ENCODE measurements at places on chromosomes 12 and 14.

- DNase-seq = no peak
Measured at GRCh38 chr12:116323406-116324386, 46.2 kb upstream of the MED13L start.

DNA sequence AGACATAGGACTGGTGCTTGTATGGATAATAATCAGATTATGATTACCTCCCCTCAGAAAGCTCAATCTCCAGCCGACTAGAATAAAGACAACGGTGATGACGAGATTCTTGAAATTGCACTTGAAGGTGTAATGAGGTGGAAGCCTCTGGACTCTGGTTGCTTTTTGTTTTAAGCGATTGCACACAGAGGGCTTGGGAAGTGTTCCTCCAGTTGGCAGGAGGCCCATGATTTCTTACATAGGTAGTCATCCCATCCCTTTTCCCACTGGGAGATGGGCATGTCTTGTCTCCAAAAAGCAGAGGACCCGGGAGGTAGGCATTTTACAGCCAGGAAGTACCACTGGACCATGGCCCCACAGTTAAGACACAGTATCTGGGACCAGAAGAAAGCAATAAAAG is 165.7 kb upstream of the FKBP4 start:
- DNase-seq = no peak

GRCh38 chr12:75482646-75483045 is 2.1 kb downstream of the GLIPR1 start:
- DNase-seq = no peak

- DNase-seq = no peak
Measured at GRCh38 chr12:75526655-75527511, 15.5 kb upstream of the KRR1 start.

DNA sequence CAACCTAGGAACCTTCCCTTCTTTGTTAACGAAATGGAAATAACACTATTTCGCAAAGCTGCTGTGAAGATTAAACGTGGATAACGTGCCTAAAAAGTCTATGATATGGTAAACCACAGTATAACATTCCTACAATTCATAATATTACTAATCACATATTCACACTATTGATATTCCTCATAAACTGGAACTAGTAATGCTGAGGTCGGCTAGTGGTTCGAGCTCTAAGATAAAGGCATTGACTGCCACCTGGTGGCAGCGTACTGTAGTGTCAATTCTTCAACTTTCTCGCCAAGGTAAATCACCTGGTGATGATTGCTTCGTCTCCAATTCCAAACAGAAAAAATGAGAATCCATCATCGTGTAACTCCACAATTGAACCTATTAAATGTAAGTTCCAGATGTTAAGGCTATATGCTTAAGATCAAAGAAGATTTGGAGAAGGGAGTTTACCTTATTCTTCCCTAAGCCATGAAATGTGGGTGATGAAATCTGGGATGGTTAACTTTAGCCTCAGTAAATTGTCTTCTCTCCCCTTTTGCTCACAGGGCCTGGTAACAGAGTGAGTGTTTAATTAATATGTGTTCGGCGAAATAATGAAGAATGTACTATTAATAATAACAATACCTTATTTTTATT is 197.5 kb upstream of the TMEM132C start:
- no peak for DNase-seq

DNA sequence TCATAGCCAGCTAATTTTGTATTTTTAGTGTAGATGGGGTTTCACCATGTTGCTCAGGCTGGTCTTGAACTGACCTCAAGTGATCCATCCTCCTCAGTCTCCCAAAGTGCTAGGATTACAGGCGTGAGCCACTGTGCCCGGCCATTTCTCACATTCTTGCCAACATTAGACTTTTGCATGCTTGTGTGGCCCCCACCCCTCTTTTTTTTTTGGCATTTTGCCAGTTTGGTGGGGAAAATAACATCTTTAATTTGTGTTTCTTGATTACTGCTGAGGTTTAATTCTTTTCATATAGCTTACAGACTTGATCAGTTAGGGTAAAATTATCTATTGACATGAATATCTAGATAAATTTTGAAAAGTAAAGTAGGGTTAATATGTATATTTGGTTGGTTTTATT is 3.8 kb downstream of the CCT2 start:
- DNase-seq = no peak

GRCh38 chr14:100391724-100392123 is 68.6 kb downstream of the SLC25A47 start:
- no peak for DNase-seq

GRCh38 chr14:56196274-56196673 is 78.1 kb downstream of the PELI2 start:
- no peak for DNase-seq

- no peak for DNase-seq
Measured at GRCh38 chr12:46952880-46953483, 126.4 kb upstream of the PCED1B start.

- no peak for DNase-seq
Measured at GRCh38 chr14:61064856-61065255, 83.8 kb downstream of the SLC38A6 start.

DNA sequence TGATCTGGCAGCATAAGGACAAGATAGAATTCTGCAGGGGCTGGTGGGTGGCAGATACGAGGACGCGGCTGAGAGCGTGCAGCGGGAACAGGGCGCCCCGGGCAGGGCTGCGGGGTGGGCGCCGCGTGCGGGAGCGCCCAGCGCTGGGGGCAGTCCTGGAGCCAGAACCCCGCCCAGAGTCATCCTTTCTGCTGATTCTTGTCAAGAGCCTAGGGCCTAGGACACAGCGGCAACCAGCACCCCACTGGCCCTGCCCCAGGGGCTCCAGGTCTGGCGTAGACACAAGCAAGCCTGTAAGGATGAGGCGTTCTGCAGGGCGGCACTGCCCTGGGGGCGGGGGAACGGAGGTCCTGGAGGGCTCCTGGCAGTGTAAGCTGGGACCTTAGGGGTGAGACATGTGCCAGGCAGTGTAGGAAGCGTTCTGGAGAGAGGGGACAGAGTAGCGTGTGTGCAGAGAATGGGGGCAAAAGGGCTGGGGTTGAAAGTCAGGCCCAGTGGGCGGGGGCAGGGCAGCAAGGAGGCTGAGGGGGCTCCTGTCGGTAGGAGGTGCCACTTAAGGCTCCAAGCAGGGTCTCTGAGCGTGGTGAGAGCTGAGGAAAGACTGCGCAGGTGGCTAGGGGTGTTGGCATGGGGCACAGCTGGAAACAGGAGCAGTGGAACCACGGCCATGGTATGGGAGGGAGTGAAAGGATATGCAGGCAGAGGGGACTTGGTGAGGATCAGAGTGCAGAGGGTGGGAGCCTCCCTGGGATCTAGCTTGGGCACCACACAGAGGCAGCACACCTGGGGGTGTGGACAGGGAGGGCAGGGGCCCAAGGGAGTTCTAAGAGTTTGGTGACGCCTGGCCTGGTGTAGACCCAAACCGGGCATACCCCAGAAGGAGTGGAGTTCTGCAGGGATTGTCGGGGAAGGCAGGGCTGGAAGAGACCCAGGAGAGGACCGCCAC is 845 bp upstream of the AHNAK2 start:
- no peak for DNase-seq

GRCh38 chr14:77868552-77869285 is 68.8 kb downstream of the ADCK1 start:
- DNase-seq = no peak

GRCh38 chr12:85831327-85831990 is 4.8 kb downstream of the RASSF9 start:
- no peak for DNase-seq

Measured in C1 segment of cervical spinal cord (tissue), 14 donors.